ENCODE measurements at places on chromosomes 4 and X.

- DNase-seq: no peak
Measured at GRCh38 chr4:17763416-17763815, 18.0 kb downstream of the FAM184B start.

GRCh38 chrX:72159769-72160168 lies 21.8 kb upstream of the PIN4 start:
- no peak for DNase-seq

- no peak for DNase-seq
Measured at GRCh38 chr4:17166954-17167353, 268.5 kb upstream of the LDB2 start.

- no peak for DNase-seq
Measured at GRCh38 chr4:10157478-10158332, 41.1 kb upstream of the WDR1 start.

DNA sequence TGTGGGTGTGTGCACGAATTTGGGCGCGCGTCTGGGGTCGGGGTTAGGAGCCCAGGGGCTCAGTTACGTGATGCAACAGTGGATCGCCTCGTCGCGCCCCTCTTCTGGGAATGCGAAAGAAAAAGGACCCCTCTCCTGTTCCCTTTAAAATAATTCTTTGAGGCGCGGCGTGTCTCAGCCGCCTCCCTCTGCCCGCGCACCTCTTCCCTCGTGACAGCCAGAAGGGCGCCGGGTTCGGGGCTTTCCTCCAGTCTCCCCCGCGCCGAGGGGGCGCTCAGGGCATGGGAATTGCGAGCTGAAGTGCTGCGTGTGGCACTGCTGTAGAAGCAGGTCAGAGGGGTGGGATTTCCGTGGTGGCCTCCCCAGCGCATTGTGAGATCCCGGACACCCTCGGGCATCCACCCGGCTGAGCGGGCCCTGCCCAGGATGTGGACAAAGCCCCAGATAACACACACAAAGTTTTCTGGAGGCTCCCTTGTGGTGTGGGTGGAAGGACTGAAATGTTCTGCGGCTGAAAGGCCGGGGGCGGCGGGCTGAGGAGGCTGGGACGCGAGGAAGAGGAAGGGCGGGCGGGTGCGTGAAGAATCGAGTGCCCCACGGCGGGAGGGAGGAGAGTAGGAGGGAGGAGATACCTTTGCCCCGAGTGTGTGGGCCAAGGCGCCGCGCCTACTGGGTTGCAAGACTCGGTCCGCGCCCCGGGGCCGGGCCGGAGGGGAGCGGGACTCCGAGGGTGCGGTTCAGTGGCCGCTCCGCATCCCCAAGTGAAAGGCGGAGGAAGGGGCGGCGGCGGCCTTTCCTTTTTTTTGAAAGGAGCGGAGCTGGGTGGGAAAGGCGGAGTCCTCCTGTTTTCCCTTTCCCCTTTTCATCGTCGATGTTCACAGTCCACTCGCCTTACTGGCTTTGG lies 752 bp downstream of the SEPTIN11 start:
- DNase-seq: peak; percentile 35

DNA sequence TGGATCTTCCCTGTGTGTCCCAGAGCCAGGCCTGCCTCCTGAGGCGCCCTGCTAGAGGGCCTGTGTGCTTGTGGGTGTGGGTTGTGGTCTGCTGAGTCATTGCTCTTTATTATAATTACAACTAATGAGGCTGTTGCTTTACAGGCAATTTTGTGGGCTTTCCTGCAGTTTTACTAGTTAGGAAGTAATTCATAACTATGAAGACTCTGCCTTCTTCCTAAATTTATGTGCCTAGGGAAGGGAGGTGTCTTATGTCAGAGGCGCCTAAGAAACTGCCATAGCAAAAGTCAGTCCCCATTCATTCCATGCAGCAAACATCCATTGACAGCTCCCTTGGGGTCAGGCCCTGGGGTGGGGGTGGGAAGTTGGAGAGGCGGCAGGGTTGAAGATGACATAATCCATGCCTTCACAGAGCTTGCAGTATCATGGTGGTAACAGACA lies 359.2 kb downstream of the IDS start:
- DNase-seq: no peak

DNA sequence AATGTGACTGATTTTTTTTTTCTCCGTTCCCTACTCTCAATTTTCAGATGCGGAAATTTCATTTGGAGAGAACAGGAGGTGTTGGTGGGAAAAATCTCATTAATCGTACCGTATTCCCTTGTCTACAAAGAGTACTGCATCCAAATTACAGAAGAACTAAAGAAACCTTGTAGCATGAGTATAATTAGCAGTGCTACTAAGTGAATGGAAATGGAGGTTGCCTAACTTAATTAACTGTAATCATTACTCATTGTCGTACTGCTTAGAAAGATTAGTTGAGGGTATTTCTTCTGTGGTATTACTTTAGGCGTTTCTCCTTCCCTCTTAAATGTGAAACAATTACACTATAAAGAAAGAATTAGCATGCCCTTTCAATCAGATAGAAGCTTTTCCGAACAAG lies 81.7 kb downstream of the DMD start:
- DNase-seq: no peak

GRCh38 chr4:83178029-83178428 lies 63.5 kb upstream of the PLAC8 start:
- no peak for DNase-seq

GRCh38 chrX:46506076-46506475 lies 39.1 kb downstream of the ZNF674 start:
- DNase-seq: no peak

GRCh38 chrX:140866446-140866845 lies 135.9 kb upstream of the SPANXB1 start:
- no peak for DNase-seq

- DNase-seq: no peak
Measured at GRCh38 chr4:38993683-38994082, 38.5 kb downstream of the TMEM156 start.
